ENCODE measurements at places on chromosomes 2 and 18.

DNA sequence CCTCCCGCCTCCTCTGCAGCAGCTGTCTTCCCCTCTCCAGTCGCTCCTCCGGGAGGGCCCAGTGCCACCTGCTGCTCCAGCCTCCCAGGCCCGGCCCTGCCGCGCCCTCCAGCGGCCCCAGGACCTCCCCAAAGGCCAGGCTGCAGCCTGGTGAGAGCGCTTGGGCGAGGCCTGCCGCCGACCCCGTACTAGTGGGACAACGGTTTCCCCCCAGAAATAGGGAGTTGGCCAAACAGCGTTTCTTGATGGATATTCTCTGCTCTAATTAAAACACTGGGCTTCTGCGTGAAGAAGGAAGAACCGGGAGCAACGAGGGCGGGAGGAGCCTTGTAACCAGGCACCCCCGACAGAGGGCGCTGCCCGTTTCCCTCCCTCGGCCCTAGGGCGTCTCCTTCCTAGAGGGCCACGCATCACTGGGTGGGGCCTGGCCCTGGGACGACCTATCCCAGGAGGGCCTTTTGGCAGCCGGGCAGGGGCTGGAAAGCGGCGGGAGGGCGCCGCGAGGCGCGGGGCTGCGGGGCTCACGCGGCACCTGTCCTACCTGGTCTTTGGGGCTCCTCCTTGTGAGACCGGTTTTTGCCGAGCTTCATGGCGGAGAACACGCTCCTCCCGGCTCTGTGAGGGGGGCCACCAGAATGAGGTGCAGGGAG is 25.4 kb upstream of the OTOF start:
- DNase-seq, result peak; percentile 63

- no peak for DNase-seq
Observed at GRCh38 chr2:148781544-148781943, 93.5 kb upstream of the KIF5C start.

GRCh38 chr18:53148123-53148522 is 808.1 kb downstream of the DCC start:
- DNase-seq, result no peak

DNA sequence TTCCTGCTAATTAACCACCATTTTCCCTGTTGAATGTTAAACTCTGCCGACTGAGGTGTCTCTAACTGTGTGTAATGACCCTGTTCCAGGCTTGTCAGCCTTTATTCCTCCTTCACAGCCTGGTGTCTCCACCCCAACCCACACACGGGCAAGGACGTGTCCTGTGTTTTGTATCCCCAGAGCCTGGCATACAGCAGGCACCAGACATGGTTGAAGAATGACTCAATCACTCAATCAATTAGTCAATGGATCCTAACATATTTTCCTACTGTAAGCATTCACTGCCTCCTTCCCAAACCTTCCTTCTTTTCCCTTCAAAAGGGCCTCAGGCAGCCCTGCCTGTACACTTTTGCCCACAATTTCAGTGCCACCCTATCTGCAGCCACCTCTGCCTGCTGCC is 2.7 kb upstream of the TNS1 start:
- no peak for DNase-seq

DNA sequence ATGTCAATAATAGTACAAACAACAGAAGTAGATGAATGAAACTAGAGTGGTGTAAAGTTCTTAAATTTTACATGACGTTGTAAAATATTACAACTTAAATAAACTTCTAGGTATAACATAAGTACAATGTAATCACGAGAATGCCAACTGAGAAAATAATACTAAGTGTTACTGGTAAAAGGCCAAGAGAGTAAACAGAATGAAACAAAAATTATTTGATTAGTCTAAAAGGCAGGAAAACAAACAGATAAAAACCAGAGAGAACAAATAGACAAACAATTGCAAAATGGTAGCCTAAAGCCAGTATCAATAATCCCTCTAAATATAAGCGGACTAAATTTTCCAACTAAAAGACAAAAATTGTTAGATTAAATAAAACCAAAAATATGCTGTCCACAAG is 71.9 kb downstream of the SMAD2 start:
- DNase-seq, result no peak

- peak; percentile 40 for DNase-seq
Observed at GRCh38 chr2:128315829-128316776, 2.6 kb downstream of the HS6ST1 start.

GRCh38 chr2:206245265-206245672 is 29.2 kb upstream of the ZDBF2 start:
- DNase-seq, result no peak

DNA sequence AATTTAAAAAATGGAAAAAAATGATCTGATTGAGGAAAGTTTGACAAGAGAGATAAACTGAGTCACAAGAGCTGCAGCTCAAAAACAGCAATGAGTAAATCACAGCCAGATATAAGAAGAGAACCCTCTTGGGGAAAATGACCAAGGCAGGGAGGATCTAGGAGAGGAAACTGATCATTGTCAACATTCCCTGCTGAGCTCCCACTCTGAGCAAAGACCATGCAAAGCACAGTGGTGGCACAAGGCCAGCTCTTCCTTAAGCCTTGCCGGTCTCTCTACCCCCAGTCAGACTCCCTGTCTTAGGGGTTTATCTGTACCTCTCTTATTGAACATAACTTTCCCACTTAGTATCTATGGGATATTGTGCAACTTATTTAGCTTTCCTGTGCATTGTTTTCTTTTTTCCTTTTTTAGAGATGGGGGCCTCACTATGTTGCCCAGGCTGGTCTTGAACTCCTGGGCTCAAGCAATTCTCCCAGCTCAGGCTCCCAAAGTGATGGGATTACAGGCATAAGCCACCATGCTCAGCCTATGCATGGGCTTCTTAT is 54.0 kb upstream of the PPP1CB start:
- DNase-seq, result no peak

GRCh38 chr18:40841467-40841866 is 1113.6 kb upstream of the PIK3C3 start:
- no peak for DNase-seq

DNA sequence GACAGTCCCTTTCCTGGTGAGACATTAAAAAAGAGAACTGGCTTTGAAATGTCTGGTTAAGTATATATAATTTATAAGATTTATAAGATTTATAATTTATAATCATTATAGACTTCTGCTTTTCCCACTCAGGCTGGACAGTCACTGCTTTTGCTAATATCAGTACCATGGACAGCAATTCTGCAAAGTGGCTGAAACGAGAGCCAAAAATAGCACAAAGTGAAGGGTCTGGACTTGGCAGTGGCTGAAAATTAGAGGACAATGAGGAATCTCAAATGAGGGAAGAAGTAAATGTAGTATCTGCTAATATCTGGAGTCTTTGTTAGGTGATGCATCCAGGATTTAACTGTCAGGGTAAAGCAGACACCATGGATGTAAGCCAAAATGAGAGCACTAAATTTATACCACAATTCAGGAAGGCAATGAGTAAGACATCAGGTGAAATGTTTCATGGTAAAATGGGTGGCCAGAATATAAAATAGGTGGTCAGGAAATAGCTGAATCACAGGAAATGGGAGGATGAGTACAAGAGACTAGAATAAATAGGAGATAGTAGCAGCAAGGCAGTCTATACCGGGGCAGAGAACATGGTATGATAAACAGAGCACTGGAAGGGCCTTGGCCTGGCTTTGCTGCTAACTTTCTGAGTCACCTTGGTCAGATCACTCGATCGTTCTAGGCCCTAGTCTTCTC is 39.6 kb upstream of the BOD1L2 start:
- DNase-seq, result peak; percentile 63

DNA sequence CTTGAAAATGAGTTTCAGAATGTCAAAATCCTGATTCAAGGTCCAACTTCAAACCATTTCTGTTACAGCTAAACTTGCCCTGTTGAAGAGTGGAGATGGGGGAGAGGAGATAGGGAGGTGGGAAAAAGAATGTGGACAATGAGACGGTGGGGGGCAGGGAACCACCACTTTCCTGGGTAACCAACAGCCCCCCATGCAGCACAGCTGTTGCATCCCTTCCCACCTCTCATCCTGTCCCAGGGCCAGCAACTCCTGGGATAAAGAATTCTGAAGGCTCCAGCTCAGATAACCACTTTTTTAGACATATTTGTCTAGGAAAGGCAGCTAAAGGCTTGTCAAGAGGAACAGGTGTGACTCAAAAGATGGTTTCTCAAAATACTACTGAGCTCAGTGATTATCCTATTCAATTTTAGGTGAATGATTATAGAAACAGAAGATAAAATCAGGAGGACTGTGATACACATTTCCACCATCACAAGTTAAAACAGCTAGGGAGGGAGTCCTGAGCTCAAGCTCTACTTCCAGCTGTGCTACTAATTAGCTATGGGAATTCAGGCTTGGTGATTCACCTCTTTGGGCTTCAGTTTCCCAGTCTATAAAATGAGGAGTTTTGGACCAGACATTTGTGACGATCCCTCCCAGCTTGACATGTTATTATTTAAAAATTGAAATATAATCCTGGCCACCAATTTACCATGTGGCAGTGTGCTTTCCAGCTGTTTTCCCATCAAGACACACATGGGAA is 36.3 kb downstream of the HDHD2 start:
- DNase-seq, result no peak

- no peak for DNase-seq
Observed at GRCh38 chr2:190103144-190103543, 40.6 kb upstream of the MSTN start.

GRCh38 chr18:48488388-48488850 is 50.4 kb upstream of the CTIF start:
- peak; percentile 92 for DNase-seq

DNA sequence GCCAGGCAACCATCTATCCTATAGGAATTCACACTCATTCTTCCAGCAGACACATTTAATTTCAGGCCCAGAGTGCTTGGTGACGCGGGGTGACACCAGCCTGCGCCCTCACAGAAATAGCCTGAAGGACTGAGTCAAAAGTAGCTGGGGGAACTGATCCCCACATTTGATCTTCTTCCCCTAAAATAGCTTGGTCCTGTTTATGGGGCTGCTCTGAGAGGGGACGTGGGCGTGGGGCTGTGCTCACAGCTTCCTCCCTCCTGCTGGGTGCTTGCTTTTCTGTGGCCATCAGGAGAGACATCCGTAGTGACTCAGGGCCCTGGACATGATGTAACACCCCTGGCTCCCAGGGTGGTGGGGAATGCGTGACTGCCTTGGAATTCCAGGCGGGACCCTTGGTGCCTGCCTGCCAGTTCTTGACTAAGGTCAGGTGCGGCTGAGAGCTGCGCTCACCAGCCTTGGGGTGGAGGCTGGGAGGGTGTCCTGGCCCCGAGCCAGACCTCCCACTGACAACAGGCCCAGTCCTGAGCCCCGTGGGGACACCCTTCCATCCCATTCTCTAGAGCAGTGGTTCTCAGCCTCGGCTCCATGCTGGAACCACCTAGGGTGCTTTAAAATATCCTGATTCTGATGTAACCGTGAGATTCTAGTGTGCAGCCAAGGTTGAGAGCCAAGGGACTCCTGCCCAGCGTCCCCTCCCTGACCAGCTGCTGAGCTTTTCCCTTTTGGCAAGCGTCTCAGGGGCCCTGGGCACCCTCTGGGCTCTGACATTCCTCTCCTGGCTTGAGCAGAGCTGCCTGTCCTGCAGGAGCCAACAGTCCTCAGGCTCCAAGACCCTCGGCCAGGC is 47.4 kb upstream of the SMAD7 start:
- peak; percentile 85 for DNase-seq

- DNase-seq, result no peak
Observed at GRCh38 chr2:138219961-138220360, 255.7 kb downstream of the HNMT start.

- no peak for DNase-seq
Observed at GRCh38 chr2:212384027-212384426, 154.6 kb downstream of the ERBB4 start.

DNA sequence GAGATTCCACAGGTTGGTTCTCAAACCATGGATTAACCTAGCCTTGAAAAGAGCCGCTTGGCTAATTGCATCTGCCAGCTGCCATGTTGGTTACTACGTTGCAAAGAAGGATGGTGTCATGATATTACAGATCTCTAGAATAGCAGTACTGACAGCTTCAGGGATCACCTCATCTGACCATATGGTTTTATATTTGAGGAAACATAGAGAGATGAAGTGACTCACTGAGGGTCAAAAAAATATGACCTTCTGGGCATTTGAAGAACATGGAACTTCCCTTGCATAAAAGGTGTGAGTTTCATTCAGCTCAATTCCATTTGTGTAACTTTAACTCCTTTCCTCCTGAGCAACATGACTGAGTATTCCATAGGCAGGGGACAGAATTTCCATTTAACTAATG is 242.3 kb downstream of the SETBP1 start:
- no peak for DNase-seq

DNA sequence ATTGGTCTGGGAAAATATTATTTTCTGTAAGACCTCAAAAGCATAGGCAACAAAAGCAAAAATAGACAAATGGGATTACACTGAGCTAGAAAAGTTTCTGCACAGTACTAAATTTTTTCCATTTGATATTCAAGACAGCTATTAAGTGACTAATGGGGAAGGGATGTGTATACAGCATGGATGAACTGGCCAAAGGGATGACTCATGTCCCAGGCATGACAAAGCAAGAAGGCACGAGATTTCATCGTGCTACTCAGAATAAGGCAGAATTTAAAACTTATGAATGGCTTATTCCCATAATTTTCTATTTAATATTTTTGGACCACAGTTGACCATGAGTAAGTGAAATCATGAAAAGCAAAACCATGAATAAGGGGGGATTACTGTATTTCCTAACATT is 1250.1 kb upstream of the GYPC start:
- DNase-seq, result peak; percentile 76

GRCh38 chr2:171201271-171201670 is 40.6 kb upstream of the TLK1 start:
- DNase-seq, result no peak

DNA sequence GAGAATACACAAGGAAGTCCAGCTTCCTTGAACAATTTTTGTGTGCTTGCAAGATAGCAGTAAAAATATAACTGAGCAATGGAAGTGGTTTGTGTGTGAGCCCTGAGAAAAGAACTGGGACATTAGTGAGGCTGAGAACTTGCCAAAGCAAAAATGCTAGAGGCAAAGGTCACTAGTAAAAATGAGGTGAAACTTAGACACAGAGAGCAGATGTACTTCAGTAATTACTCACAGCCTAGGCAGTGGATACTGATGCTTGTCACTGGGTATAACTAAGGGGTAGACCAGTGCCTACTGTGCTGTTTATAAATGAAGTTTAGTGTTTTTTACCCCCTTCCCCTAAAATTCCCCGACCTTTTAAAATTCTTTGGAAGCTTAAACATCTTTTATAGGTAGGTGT is 450.1 kb downstream of the LPIN1 start:
- no peak for DNase-seq

- no peak for DNase-seq
Observed at GRCh38 chr2:239303711-239304532, 96.9 kb downstream of the HDAC4 start.

GRCh38 chr2:173797586-173798263 is 167.4 kb downstream of the SP3 start:
- DNase-seq, result no peak

DNA sequence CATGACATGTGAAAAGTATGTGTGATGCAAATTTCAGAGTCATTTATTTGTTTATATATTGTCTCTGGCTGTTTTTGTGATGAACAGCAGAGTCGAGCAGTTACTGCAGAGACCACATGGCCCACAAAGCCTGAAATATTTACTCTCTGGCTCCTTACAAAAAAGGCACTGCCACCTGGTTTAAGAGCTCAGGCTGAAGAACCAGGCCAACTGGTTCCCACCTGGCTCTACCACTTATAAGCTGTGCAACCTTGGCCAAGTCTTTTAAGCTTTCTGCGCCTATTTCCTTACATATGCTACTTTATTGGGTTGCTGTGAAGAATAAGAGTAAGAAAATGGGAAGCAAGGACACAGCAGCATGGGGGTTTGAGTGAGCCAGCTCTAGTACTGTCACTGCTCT is 207.6 kb downstream of the L3MBTL4 start:
- no peak for DNase-seq

GRCh38 chr2:54999182-54999581 is 51.1 kb downstream of the RTN4 start:
- peak; percentile 26 for DNase-seq

Data from kidney capillary endothelial cell (primary cell).